Stimulated activated CD4-positive, alpha-beta T cell treated with anti-CD3 and anti-CD28 coated beads, Interleukin-4, amount 100 ng/mL, for 4 hours (primary cell): ENCODE measurements at places on chromosomes 4 and X.

DNA sequence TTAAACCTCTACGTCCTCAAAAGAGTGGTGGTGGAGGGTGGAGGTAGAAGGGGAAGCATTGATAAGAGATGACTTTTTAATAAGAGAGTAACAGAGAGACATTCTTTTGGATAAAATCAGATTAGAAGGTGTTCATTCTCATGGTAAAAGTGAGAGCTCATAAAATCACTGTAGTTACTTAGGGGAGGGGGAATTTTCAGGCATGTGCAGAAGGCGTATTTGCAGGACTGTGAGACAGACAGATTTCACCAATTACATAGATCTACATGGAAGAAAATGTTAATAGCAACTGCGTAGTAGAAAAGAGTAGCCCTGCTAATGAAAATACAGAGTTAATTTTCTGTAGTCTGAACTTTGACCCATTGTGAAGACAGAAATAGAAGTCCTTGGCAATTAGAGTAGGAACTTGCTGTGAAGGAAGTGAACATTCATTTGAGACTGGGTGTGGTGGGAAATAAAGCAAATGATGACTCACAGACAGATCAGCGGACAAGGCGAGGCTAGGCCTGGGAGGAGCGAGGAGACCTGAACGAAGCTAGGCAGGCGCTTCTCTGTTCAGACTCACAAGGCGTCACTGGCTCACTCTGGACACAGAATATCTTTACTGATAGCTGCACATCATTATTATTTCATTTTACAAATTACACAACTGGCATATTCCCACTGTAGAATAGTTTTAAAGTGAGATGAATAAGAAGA lies 57.2 kb upstream of the FAM9C start:
- DNase-seq, result peak; percentile 24

DNA sequence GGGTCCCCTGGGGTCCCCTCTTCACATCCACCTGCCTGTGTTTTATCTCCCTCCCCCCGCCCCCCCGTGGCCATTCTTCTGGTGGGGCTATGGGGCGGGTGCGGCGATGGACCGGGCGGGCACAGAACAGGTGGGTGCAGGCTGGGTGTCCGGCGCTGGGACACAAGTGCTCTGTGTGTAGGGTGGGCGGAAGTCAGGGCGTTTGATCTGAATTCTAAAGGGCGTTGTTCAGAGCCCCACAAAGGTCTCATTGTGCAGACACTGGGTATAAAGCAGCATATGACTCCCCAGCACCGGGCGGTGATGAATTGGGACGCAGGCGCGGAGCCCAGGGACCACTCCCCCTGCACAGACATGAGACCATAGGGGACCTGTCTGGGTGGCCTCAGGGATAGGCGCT lies at the start of gene GJB1:
TSS of gene GJB1 (plus strand) at position 296 of the 400 bp plus-strand sequence. CDS start 484 bp downstream, outside the sequence.
- no peak for DNase-seq

DNA sequence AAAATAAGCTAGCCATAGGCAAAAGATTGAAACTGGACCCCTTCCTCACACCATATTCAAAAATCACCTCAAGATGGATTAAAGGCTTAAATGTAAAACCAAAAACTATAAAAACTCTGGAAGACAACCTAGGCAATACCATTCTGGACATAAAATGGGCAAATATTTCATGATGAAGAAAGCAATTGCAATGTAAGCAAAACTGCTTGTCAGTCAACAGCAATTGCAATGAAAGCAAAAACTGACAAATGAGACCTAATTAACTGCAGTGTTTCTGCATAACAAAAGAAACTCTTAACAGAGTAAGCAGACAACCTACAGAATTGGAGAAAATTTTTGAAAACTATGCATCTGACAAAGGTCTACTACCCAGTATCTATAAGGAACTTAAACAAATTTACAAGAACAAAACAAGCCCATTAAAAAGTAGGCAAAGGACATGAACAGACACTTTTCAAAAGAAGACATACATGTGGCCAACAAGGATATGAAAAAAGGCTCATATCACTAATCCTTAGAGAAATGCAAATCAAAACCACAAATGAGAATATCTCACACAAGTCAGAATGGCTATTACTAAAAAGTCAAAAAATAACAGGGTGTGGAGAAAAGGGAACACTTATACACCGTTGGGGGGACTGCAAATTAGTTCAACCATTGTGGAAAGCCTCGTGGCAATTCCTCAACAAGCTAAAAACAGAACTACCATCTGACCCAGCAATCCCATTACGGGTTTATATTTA lies 46.7 kb downstream of the CFAP299 start:
- no peak for DNase-seq

GRCh38 chr4:73575660-73576059 lies 44.6 kb downstream of the RASSF6 start:
- DNase-seq, result no peak

GRCh38 chr4:71495454-71495853 lies 156.6 kb downstream of the SLC4A4 start:
- DNase-seq, result no peak

DNA sequence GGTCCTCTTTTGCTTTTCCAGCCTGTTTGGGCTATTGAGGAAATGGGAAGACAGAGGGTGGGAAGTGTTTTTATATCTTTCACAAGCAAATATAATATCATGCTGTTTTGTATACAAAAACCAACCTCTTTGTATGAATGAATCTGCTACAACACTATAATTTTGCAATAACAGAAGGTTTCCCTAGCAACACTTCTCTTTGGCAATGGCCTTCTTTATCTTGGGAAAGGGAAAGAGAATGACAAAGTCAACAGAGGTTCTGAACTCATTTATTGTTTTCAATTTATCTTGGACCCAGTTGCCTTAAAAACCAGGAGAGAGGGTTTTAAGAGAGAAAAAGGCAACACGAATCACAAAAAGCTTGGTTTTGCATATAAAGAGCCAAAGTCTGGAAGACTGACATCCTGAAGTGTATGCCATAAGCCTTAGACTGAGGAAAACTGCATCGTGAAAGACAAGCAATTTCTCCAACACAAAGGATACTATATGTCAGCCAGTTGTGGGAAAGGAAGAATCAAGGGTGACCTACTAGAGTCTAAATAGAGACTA lies 121.8 kb upstream of the FAM241A start:
- DNase-seq, result no peak

GRCh38 chr4:113043591-113043990 lies 5.9 kb upstream of the ANK2 start:
- no peak for DNase-seq

DNA sequence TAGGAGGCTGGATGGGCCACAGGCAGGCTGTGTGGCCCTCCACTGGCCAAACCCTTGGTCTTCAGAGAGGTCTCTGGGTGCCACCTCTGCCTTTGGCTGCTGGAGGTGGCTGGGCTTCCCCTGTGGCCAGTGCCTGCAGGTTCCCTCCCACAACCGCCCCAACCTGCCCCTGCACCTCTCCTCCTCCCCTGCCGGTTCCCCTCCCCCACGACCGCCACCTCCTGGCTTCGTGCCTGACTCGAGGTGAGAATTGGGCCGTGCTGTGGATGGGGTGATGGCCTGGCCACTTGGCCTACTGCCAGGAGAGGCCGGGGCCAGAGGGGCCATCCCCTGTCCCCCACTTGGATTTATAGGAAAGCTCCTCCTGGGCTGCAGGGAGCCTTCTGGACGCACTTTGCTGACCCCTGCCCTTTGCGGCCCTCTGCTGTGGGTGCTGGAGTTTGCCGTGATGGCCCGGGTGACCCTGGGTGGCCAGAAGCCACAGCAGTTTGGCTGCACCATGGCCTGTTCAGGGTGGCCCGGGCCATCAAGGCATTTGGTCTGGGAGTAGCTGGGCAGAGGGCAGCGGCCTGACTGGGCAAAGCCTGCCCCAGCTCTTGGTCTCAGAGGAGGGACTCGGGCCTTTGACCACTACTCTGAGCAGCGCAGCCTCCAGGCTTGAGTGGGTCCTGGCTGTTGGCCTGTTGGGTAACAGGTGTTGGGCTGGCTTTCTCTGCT lies 3.8 kb downstream of the NAT8L start:
- no peak for DNase-seq

- no peak for DNase-seq
Measured at GRCh38 chr4:31290836-31291235, 570.7 kb downstream of the PCDH7 start.

- DNase-seq, result no peak
Measured at GRCh38 chr4:24753519-24753918, 41.9 kb upstream of the SOD3 start.
